SW480 (cell line): ENCODE measurements at places on chromosomes 12 and 14.
A peak's percentile ranks its signal among the peaks of the same experiment; 100 is the strongest.

DNA sequence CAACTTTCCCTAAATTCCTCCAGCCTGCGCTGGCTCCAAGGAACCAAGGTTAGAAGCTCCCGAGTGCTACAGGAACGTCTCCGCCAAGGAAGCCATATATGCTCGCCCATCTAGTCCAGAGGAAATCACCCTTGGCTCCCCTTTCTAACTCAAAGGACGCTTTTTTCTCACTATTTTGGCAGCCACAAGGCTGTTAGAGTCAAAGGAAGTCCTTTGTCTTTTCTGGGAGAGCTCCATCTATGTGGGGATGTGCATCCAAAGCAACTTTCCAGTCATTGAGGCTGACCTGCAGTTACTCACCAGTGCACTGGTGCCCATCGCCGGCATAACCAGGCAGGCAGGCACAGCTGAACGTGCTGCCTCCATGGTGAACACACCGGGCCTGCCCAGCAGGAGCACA is 37.6 kb downstream of the RTRAF start:
- no peak for DNase-seq

DNA sequence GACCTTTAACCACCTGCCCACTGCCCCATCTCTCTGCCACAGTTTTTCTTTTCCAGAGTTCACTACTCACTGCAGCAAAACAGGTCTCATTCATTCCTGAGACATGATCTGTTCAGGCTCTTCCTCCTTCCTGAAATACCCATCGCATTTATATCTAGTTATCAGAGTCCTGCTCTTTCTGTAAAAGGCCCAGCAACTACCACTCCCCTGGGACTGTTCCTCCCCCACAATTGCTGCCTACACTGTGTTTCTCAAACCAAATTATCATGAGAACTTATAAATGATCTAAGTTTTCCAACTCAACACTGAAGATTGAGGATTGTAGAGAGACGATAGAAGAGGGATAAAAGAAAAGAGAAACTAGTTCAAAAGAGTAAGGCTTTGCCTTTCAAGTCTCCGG is 40.8 kb upstream of the EPS8 start:
- DNase-seq = no peak

- no peak for DNase-seq
These were observed 130.8 kb upstream of the CNTN1 start for GRCh38 chr12:40561395-40561966.

- peak; percentile 72 for DNase-seq
These were observed 41.0 kb upstream of the PLEKHG3 start for GRCh38 chr14:64663174-64663573.

GRCh38 chr14:60102389-60102788 is 10.7 kb downstream of the PCNX4 start:
- DNase-seq = no peak

DNA sequence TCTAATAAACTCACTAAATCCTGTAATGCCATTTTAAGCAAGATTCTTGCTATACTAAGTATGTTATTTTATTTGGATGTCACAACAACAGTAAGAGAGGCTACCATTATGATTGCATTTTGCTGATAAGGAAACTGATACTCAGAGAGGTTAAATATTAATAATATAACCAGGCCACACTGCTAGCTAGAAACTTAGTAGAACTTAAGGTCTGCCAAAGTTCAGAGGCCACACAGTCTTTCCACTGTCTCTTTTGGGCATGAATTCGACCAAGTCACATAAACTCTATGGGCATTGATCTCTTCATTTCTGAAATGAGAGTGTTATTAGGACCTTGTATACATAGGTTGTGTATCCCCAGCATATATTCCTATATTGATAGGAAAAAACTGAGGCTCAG is 147.9 kb downstream of the SYNE2 start:
- DNase-seq = no peak

DNA sequence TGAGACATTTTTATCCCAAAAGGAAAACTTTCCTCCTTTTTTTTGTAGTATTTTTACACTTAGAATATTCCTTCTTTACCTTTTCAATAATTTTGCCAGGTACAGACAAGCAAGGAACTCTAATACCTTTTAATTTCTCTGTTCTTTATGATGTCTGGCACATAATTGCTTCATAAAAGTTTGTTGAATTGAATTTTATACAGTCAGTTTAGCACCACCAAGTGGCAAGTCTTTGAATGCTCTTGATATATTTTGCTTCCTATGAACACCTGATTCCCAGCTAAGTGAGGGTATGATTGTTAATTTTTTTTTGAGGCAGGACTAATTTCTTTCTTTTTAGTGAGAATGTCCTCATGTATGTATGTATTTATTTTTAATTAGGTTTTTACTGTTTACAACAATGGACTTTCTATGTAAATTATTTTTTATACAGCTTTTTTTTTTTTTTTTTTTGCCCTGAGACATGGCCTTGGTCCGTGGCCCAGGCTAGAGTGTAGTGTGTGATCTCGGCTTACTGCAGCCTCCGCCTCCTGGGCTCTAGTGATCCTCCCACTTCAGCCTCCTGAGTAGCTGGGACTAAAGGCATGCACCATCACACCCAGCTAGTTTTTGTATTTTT is 6.9 kb downstream of the TBC1D15 start:
- DNase-seq = peak; percentile 33

GRCh38 chr14:100640471-100641273 is 53.5 kb upstream of the BEGAIN start:
- peak; percentile 93 for DNase-seq

DNA sequence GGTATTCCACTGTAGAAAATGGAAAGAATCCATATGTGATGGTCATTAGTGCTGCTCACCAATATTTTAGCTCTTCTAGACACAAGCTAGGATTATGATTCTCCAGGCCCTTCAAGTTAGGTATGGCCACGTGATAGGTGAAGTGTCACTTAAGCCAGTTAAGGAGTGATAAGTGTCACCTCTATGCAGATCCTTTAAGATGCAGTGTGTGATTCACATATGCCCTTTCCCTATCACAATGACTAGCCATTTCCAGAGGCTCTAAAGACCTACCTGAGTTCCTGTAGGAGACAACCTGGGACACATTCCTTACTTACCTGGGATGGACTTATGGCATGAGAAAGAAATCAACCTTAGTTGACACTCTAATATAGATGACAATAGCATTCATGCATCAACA is 343.2 kb downstream of the NELL2 start:
- no peak for DNase-seq

- no peak for DNase-seq
These were observed 126.1 kb downstream of the GCH1 start for GRCh38 chr14:54776361-54777001.

DNA sequence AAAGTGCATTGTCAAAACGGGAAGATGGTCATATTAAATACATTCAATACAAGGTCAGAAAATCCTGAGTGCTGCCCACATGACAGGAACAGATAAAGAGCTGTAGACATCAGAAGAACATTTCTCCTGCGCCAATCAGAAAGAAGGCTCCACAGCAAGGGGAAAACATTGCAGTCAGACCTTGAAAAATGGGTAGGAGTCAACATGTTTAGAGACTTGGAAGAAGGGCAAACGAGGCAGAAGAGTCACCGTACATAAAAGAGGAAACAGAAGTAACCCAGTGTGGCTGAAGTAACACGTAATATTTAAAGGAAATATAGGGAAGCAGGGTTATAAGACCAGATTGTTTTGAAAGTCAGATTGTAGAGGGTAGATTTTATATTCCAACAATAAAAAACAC is 11.9 kb downstream of the SPPL3 start:
- DNase-seq = no peak

- peak; percentile 94 for DNase-seq
These were observed 662 bp upstream of the NELL2 start for GRCh38 chr12:44876544-44877410.

GRCh38 chr14:32403688-32404087 is 74.6 kb downstream of the AKAP6 start:
- no peak for DNase-seq

DNA sequence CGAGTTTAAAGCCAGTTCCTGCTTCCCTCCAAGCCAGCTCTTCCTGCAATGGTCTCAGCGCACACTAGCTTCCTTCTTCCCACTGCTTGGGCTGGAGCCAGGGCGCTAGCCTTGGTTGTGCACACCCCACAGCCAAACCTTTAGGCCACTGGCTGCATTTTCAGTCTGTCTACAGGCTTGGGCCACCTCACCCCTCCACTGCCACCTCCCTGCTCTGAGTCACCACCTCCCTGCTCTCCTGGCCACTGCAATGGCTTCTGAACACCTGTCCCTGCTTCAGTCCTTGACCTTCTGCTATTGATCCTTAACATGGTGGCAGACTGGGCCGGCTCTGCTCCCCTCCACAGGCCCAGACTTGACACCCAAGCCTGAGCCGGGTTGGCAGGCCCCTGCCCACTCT is 151.1 kb downstream of the RBM19 start:
- no peak for DNase-seq

GRCh38 chr14:22088614-22089342 is 415.2 kb upstream of the OR4E1 start:
- DNase-seq = no peak

GRCh38 chr12:12533238-12533829 is 29.3 kb downstream of the DUSP16 start:
- DNase-seq = peak; percentile 80

DNA sequence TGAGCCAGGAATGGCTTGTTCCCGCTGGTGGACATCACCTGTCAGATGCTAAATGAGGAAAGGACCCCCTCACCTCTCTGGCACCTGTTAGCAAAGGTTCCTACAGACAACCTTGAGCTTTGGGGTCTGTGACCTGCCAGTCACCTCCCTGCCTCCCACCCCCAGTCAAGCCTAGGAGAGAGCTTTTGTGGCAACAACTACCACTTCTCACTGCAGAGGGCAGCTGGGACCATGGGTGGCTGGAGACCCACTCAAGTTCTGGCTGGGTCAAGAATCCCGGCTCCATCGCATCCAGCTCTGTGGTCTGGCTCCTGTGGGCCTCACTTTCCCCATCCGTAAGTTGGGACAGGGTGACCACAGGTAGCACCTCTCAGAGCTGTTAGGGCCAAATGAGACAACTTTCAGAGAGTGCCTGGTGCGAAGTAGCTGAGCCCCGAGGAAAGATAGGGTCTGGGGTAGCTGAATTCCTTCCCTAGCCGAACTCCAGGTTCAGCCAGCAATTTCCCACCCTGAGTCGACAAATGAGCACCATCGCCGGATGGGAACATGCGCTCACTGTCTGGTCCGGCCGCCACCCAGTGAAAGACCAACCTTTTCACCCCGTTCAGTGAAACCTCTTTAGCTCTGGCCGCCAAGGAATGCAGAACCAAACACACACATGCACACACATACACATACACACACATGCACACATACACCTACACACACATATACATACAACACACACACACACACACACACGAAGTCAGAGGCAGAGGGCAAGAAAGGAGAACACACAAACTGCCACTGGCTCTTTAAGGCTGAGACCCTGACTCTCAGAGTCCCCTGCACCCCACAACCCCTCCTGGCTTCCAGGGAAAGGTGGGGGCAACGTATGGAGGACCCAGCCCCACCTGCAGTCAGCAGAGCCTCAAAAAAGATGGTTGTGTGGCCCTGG is 1.9 kb downstream of the TMEM119 start:
- no peak for DNase-seq

GRCh38 chr14:81682701-81683100 is 149.0 kb upstream of the SEL1L start:
- no peak for DNase-seq

DNA sequence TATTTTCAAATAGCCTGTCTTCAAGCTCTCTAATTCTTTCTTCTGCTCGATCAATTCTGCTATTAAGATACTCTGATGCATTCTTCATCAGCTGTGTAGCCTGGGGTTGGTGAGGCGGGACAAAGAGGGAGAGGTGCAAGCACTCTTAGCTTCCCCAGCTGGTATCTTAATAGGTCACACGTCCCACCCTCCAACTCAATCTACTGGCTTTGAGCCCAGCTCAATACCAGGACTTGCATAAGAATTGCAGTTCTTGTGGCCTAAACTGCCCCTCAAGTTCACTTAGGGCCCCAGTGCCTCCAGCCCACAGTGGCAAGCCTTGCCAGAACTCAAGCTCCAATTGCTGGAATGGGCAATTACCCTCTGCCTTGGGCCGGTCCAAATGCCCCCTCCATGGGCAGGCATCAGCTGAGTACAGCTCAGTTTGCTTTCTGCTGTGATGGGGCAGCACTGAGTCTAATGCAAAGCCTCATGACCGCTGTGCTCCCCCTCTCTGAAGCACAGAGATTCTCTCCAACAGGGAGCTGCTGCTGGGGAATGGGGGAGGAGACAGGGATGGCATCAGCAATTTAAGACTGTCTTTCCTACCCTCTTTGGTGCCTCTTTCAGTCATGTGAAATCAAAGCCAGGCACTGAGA is 5.6 kb upstream of the SPATA7 start:
- DNase-seq = no peak

DNA sequence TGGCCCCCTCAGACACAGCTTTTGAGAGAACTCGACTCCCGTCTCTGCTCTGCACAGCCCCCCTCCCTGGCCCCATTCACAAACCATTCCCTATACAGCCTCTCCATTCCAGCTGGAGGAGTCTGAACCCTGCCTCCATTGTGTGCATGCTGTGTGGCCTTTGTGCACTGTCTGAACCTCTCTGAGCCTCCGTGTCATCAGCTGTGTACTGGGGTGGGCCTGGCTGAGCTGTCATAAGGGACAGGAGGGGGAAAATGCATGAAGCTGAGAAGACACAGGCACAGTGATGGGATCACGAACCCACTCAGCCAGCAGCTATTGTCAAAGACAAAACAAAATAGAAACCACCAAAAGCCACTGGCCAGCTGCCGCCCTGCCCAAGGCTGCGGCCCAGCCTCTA is 130.8 kb downstream of the RFLNA start:
- DNase-seq = no peak
